Stimulated activated CD4-positive, alpha-beta T cell treated with anti-CD3 and anti-CD28 coated beads, Interleukin-15, amount 100 ng/mL, for 1 hour (primary cell): ENCODE measurements at places on chromosomes 11 and 22.

- DNase-seq = no peak
These were observed 361 bp downstream of the CTSD start for GRCh38 chr11:1763336-1763795.

DNA sequence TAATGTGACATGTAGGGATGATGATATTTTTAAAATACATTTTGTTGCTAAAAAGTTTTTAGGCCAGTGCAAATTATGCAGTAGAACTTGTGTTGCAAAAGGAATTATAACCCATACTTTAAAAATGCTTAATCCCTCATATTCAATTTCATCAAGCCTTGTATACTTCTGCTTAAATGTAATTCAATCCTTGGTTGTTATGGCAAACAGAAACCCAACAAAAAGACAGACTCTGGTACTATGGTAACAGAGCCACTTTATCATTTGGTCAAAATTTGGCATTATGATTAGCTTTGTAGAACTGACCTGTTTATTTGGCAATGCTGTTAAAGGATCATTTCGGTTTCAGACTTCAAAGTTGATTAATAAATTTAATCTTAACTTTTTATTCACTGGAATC is 284.8 kb downstream of the TMEM135 start:
- no peak for DNase-seq

GRCh38 chr22:38732251-38732815 is 23.5 kb downstream of the SUN2 start:
- DNase-seq = no peak

- DNase-seq = no peak
These were observed 106.2 kb upstream of the TBCEL start for GRCh38 chr11:120917559-120918239.

GRCh38 chr22:34001701-34002466 is 81.6 kb upstream of the LARGE1 start:
- no peak for DNase-seq

- no peak for DNase-seq
These were observed 468.9 kb downstream of the LUZP2 start for GRCh38 chr11:24965748-24966147.

DNA sequence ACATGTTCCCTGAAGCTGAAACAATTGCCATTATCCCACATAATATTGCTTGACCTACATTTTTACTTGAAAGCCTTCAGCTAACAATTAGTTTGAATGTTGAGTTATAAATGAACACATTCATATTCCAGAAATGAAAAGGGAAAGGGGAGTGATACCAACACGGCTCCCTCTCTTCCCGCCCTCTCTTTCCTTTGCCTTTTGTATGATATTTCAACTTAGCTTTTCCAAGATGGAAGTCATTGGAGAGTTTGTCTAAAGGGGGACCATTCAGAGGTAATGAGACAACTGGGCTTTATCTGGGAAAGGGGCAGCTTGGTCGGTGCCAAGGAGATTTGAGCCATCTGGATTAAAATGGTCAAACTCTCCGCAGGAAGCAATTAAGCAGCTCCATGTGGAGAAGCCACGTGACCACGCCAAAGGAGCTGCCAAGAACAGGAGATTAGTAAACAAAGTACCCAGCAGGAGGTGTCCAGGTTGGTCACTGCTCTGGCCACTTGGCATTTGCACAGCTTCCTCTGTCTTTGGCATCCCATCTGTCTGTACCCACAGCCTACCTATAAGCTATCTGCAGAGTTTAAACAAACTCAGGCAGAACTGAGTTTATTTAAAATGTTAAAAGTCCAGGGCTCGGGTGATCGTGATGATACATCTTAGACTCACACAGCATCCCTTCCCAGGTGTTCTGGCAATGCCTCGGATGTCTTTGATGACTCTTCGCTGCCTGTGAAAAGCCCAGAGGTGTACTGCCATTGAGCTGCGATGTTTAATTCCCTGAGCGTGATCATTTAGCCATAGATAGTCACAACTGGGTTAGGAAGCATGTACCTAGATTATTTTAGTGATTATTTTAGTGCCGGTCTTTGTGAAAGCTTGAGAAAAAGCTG is 735.9 kb downstream of the NTM start:
- no peak for DNase-seq

DNA sequence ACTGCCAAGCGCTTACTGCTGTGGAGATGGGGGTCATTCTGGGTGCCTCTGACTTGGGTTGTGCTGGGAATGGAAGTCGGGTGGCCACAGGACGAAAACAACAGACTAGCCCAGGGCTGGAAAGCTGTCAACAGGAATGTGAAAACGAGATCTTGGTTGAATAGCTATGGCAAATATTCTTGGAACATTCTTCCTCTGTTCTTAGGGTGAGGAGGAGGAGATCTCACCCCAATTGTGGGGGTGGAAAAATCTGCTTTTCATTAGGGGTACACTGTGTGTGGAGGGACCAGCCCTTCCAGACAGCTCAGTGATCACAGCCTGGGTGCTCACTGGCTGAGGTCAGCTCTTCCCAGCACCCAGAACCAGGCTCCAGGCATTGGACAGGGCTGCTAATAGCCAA is 52.0 kb upstream of the PRSS23 start:
- no peak for DNase-seq

DNA sequence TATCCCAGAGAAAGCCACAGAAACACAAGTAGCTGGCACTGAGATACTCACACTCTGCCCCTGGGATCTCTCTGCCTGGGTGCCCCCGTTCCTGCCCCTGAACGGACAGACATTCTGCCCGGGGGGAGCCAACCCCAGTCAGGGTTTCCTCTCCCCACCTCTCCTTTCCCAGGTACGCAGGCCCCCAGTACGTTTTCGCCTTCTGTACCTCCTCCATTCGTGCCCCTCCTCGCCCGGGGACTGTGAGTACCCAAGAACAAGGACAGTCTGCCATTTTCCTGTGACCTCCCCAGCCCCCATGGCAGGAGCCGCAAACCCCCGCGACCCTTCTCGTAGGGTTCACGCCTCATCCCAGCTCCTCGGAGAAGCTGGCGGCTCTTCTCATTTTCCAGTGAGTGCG is 29.1 kb upstream of the ELFN2 start:
- DNase-seq = no peak

DNA sequence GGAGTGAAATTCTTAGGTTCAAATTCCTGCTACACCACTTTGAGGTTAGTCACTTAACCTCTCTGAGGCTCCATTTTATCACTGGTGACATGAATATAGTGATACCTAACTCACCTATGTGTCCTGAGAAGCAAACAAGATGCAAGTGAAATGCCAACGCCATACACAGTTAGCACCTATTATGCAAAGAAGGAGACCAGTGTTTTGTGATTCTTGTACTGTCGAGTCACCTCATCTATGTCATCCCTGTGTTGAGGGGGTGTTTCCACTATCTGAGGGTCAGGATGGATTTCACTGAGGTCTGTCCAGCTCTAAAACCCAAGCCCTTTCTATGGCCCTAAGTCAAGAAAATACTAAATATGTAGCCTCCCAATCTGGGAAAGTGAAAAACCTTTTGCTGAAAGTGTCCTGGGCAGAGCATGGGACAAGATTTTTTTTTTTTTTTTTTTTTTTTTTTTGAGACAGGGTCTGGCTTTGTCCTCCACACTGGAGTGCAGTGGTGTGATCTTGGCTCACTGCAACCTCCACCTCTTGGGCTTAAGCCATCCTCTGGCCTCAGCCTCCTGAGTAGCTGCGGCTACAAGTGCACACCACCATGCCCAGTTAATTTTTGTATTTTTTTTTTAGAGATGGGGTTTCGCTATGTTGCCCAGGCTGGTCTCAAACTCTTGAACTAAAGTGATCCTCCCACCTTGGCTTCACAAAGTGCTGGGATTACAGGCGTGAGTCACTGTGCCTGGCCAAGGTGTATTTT is 5.0 kb upstream of the MCM5 start:
- DNase-seq = no peak

- DNase-seq = no peak
These were observed 56.5 kb upstream of the PPARA start for GRCh38 chr22:46093796-46094195.

DNA sequence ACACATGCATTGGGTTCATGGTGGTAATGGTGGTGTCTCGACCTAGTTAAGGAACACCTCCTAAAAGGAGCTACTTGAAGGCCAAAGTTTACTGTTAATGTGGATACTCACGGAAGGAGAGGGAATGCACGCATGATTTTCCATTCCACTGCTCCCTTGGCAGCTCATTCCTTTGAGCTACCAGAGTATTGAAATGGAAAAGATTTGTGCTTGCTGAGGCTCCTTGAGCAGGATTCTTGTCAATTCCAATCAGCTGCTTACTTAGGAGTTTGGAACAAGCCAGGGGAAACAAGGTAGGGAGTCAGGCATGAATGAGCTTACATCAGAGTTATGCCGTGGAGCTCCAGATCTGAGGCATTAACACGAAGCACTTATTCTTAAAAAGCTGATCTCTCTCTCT is 108.8 kb downstream of the GRIA4 start:
- no peak for DNase-seq

GRCh38 chr22:45478108-45478771 is 24.4 kb upstream of the FBLN1 start:
- DNase-seq = no peak

DNA sequence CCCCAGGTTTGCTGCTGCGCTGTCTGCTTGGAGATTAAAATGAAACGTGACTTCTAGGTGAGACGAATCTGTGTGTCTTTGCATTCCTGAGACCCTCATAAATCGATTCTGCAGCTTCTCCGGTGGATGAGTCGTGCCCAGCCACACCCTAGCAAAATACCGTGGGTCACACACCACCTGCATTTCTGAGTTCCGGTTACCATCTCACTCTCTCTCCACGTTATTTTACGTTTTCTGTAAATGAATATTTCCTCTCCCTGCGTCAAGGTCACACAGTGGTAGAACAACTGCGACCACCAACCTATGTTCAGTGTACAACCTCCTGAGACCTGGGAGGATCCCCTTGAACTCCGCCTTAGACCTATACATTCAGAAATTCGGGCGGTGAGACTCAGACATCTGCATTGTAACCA is 1.1 kb downstream of the YWHAH start:
- no peak for DNase-seq

DNA sequence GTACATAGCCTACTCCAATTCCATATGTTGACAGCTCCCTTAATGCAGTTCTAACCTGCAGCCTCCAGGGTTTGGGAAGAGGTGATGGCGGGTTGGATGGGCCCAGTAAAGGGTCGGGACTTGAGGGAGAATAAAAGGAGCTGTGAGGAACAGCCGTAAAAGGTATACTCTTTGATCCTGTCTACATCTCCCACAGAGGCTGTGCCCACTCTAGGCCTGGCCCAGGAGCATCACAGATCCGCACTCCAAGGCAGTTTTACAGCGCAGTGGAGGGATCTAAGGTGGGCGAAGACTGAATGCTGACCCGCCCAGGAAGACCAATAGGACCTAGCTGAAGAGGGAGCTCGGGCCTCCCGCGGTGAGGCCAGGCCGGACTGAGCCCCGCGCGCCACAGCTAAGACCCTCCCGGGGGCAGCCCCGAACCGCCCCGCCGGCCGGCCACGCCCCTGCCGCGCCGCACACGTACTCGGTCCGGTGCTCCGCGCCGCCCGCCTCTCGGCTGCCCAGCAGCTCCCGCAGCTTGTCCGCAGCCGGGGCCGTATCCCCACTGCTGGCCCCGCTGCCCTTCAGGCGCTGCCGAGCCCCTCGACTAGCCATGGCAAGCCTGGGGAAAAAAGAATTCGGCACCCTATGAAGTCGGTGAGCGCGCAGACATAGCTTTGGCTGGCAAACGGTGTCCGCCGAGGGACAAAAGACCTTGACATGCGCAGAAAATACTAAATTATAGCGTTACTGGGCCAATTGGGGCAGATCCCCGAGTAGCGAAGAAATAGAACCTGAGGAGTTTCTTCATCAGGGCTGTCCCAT is at the start of gene ALG9:
Gene ALG9 (minus strand): TSS at position 696 of the 807 bp plus-strand sequence. CDS start 99 bp downstream, at position 597.
- DNase-seq = peak; percentile 88

DNA sequence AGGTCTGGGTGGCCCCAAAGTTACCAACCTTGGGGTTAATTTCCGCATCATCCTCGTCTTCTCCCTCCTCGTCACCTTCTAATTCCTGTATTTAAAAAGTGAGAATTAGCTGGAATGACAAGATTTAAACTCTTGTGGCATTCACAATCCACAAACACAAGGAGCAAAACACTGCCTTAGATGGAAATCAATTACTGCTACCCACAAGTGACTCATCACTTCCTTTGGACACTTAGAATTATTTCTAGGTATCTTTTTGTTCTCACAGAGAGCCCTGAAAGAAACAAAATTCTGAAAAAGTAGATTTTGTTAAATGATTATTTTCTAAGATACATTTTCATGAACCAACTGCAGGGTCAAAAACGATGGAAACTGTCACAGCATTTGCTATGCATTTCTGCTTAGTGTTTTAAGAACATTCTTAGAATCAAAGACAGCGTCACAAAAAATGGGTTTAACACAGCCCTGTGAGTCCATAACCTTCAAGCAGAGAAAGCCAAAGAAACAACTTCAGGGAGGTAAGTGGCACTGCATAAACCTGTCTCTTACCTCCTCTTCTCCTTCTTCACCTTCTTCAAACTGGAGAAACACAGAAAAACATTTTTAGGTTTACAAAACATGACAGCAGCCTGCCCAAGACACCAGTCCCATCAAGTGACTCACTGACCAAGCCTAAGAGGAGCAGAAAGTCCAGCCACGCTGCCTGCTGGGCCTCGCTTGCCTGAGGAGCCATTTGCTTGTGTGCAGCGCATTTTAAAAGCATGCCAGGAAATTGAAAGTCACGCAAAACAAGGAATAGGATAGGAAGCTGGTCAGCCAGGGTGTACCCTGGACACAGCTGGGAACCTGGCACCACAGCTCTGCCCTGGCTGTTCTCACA is 22.3 kb upstream of the PHLDA2 start:
- no peak for DNase-seq

DNA sequence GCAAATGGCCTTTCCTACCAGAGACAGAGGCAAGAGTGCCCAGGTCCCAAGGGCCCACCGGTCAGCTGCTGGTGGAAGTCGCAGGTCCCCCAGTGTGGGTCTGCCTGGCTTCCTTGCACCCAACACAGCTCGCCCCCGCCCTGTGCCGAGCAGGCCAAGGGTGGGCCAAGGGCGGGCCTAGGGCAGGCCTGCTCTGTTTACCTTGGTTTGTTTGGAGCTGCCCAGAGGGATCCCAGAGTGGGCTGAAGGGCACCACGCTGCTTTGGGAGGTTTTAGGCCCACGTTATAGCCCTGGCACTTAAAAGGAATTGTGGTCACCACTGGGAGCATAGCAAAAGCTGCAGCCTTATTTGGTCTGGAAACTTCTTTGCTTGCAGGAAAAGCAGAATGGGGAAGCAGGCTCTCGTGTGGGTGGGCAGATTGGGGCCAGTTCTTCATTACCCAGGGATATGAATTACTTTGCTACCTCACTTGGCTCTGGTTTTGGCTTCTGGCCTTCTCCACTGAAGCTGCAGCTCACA is 38.0 kb downstream of the MRGPRD start:
- DNase-seq = no peak

DNA sequence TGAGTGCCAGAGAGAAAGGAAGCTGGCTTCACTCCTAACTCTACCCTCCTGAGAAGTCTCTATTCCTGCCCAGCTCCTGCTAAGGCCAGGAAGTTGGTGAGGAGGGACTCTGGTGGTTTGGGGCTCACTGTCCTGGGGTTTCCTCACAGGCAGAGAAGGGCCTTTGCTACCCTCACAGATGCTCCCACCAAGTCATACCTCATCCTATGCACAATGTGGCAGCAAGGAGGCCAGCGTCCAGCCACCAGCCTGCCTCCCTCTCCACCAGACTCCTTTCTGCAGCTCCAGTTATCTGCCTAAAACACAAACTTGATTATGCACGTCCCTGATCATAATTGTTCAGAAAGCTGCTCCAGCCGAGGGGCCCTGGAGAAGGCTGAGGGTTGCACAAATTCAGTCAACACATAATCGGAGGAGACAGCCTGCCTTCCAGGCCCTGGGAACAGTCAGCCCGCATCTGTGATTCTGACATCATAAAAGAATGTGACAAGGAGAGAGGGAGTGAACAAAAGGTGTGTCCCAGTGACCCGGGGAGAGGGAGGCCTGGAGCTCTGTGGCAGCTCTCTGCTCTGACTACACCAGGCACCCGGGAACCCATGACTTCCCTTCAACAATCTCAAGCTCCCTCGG is 28.8 kb downstream of the DKK3 start:
- DNase-seq = no peak
